Left hindlimb (tissue), 1 donor: ENCODE measurements at places on chromosomes 6 and 20.

DNA sequence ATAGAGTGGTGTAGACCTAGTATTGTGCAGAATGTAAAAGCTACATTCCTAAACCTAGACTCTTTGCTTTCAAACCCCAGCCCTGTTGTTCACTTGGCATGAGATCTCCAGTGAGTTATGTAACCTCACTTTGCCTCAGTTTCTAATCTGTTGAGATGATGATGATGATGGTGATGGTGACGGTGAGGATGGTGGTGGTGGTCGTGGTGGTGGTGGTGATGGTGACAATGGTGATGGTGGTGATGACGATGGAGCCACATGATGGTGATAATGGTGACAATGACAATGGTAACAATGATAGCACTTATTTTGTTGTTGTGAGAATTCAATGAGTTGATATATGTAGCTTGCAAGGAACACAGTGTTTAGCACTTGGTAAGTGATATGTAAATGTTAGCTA is 80.3 kb downstream of the FAXC start:
- DNase-seq, result no peak

DNA sequence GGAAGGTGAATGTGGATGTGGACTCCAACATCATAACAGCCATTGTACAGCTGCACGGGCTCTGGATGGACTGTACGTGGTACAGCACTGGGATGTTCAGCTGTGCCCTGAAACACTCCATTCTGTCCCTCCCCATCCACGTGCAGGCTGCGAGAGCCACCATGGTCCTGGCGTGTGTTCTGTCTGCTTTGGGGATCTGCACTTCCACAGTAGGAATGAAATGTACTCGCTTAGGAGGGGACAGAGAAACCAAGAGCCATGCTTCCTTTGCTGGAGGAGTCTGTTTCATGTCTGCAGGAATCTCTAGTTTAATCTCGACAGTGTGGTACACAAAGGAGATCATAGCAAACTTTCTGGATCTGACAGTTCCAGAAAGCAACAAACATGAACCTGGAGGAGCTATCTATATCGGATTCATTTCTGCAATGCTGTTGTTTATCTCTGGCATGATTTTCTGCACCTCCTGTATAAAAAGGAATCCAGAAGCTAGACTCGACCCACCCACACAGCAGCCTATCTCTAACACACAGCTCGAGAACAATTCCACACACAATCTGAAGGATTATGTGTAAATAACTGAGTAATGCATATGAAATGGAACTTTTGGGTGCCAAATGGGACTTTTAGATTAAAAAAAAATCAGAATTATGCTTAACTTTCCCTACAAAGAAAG is 12.1 kb downstream of the CLDN20 start:
- DNase-seq, result no peak

- DNase-seq, result no peak
Measured at GRCh38 chr6:111011360-111012142, 29.7 kb downstream of the RPF2 start.

DNA sequence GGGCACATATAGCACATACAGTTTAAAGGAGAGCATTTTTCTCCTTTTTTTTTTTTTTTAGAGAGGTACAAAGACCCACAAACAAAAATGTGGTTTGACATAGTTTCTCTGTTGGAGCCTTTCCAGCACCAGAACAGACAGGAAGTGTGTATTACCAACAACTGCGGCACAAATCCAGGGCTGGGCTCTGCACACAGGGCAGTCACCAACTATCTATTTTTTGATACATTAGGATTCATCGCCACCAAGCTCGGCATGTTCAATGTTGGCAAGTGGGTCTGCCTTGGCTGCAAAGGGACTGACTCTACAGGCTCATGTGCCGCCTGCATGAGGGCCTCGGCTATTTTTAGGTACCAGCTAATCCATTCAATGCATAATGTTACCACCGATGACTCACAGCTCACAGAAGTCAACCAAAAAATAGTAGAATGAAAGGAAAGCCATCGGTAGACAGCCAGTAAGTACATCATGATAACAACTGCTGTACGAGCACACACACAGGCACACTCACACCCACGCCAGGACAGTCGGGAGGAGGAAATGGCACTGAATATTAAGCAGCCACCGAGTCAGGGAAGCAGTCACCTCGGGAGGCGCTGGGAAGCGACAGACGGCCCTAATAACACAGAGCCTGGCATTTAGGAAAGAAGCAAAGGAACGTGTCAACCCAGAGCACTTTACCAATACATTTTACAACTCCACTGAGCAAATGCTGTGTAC is 81.6 kb downstream of the GMPR start:
- DNase-seq, result peak; percentile 84
